Ascending aorta (tissue), 2 donors: ENCODE measurements at places on chromosomes 6 and 20.
A peak's percentile ranks its signal among the peaks of the same experiment; 100 is the strongest.

GRCh38 chr6:53811082-53811481, 16.3 kb downstream of the LRRC1 start:
- no peaks in the 10 kb centered on the region for H3K36me3 ChIP-seq
- no peaks in the 10 kb centered on the region for H3K4me1 ChIP-seq
- DNase-seq, result no peak

DNA sequence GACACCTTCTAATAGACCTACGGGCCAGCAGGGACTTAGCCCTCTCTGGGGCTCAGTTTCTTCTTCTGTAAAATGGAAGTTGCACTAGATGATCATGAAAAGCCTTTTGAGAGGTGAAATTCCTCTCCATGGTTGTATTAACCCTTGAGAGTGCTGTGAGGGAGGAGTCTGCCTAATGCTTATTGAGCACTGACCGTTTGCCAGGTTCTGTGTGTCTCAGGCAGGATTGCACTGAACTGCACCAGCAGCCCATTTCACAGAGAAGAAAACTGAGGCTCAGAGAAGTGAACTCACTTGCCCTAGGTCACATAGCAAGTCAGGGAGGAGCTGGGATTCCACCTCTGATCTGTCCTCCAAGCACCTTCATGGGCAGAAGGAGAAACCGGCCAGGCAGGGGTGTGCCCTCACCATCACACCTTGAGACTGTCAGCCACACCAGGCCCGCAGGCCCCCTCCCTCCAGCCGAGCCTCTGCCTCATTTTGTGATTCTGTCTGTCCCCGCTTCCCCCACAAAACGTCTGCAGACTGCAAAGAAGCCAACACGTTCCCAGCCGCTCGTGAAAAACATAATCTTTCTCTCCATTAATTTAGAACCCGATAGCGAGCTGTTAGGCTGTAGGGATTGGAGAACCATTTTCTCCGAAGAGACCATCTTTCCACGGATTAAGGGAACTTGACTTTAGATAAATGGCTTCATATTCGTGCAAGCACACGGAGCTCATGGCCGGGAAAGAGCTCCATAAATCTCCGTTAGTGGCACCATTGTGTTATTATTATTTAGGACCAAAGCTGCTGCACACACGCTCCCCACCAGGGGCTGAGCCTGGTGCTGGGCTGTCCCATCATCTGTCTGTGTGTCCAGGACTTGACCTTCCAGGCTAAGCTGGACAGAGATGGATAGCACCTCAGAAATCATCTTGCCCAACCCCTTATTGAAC, 46.0 kb downstream of the KIAA1755 start:
- H3K27me3 ChIP-seq, result no peaks in the 10 kb centered on the region
- H3K4me1 ChIP-seq, result peaks cover 18% of the 10 kb centered on the region
- no peak for DNase-seq
- H3K27ac ChIP-seq, result no peak overlapping the region
- peaks cover 4% of the 10 kb centered on the region for H3K36me3 ChIP-seq
- no peak overlapping the region for H3K4me3 ChIP-seq

DNA sequence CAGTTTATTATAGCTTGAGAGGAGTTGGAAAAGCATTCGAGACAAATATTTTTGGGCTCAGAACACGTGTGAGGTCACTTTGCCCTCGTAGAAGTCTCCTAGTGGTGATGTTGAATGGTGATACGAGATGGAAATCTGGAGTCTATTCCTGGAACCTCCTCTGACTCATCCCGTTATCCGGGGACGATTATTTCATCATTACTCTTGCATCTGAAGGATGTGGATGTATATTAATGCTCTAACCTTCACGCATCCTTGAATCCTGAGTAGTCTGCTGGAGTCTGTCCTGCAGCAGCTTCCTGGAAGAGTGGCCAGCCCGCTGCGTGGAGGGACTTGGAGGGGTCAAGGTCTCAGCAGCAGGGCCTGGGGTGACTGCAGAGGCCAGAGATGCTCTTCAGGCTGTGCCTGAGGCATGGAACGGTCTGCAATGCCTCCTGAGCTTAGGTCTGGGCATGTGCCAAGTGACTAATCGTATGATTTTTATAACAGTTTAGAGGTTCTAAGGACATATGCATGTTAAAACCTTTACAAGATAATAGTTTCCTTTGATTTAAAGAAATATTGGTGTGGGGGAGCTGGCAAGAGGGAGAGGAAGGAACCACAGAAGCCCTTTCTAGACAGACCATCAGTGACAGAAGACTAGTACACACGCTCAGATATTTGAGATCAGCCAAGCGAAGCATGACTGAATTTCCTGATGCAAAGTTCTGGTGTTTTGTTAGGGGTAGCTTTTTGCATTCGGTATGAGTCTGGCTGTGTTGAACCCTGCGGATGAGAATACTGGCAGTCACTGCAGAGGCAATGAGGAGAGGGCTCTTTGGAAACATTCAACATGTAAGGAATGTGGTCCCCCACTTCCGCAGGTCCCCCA, 400.2 kb downstream of the QKI start:
- no peak overlapping the region for H3K27ac ChIP-seq
- H3K4me3 ChIP-seq, result no peak overlapping the region
- H3K4me1 ChIP-seq, result no peaks in the 10 kb centered on the region
- H3K36me3 ChIP-seq, result no peaks in the 10 kb centered on the region
- no peak for DNase-seq
- H3K27me3 ChIP-seq, result no peaks in the 10 kb centered on the region

GRCh38 chr6:161270116-161270515, 3.7 kb downstream of the AGPAT4 start:
- peaks cover 4% of the 10 kb centered on the region for H3K4me1 ChIP-seq
- no peak overlapping the region for H3K27ac ChIP-seq
- no peak overlapping the region for H3K4me3 ChIP-seq
- no peaks in the 10 kb centered on the region for H3K36me3 ChIP-seq
- no peaks in the 10 kb centered on the region for H3K27me3 ChIP-seq

DNA sequence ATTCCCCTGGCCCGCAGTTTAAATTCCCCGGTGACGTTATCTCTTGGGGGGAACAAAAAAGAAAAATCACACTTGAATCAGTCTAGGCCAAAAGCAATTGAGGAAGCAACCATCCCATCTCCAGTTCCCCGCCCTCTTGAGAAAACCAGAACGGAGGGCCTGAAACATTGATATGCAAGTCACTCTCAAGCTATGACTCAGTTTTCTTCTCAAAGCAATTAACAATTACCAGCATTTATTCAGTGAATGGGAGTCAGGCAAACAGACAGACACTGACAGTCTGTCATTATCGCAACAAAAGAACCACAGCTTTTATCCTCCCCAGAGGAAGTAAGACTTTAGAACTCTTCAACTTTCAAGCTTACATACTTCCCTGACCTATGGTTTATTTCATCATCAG, 100.9 kb downstream of the OPRM1 start:
- no peaks in the 10 kb centered on the region for H3K4me1 ChIP-seq
- H3K4me3 ChIP-seq, result no peak overlapping the region
- H3K27ac ChIP-seq, result no peak overlapping the region
- DNase-seq, result no peak
- no peaks in the 10 kb centered on the region for H3K36me3 ChIP-seq

GRCh38 chr6:44104481-44105021, 22.7 kb downstream of the MRPL14 start:
- no peak overlapping the region for H3K4me3 ChIP-seq
- no peaks in the 10 kb centered on the region for H3K27me3 ChIP-seq
- no peaks in the 10 kb centered on the region for H3K4me1 ChIP-seq
- no peak overlapping the region for H3K27ac ChIP-seq

GRCh38 chr6:11538819-11539468, 1.4 kb downstream of the TMEM170B start:
- H3K27me3 ChIP-seq, result no peaks in the 10 kb centered on the region
- peak overlapping the region; percentile 94 for H3K4me3 ChIP-seq
- DNase-seq, result no peak

- H3K4me3 ChIP-seq, result no peak overlapping the region
- DNase-seq, result no peak
- H3K27ac ChIP-seq, result no peak overlapping the region
- no peaks in the 10 kb centered on the region for H3K27me3 ChIP-seq
- no peaks in the 10 kb centered on the region for H3K36me3 ChIP-seq
- no peaks in the 10 kb centered on the region for H3K4me1 ChIP-seq
Measured at GRCh38 chr20:61649860-61650162, 397.8 kb downstream of the CDH4 start.

- no peaks in the 10 kb centered on the region for H3K36me3 ChIP-seq
- H3K27ac ChIP-seq, result peak overlapping the region; percentile 35
- peak; percentile 6 for DNase-seq
- no peaks in the 10 kb centered on the region for H3K27me3 ChIP-seq
- H3K4me3 ChIP-seq, result no peak overlapping the region
Measured at GRCh38 chr6:158033077-158033750, 51.6 kb downstream of the SYNJ2 start.

GRCh38 chr6:38997128-38997761, 51.3 kb upstream of the GLP1R start:
- no peak overlapping the region for H3K27ac ChIP-seq
- no peaks in the 10 kb centered on the region for H3K36me3 ChIP-seq
- DNase-seq, result no peak
- H3K27me3 ChIP-seq, result no peaks in the 10 kb centered on the region

- no peak overlapping the region for H3K27ac ChIP-seq
- H3K36me3 ChIP-seq, result no peaks in the 10 kb centered on the region
- H3K4me1 ChIP-seq, result no peaks in the 10 kb centered on the region
- no peak for DNase-seq
- H3K27me3 ChIP-seq, result no peaks in the 10 kb centered on the region
Measured at GRCh38 chr20:6530254-6530653, 237.2 kb upstream of the BMP2 start.

GRCh38 chr6:357261-357790, 34.2 kb upstream of the IRF4 start:
- H3K4me1 ChIP-seq, result no peaks in the 10 kb centered on the region
- DNase-seq, result no peak
- no peak overlapping the region for H3K27ac ChIP-seq
- H3K36me3 ChIP-seq, result no peaks in the 10 kb centered on the region
- no peaks in the 10 kb centered on the region for H3K27me3 ChIP-seq

GRCh38 chr20:11867291-11867919, 50.3 kb upstream of the BTBD3 start:
- H3K4me3 ChIP-seq, result no peak overlapping the region
- no peaks in the 10 kb centered on the region for H3K36me3 ChIP-seq
- no peak overlapping the region for H3K27ac ChIP-seq

GRCh38 chr6:130183271-130184222, 39.2 kb downstream of the SAMD3 start:
- no peaks in the 10 kb centered on the region for H3K27me3 ChIP-seq
- DNase-seq, result no peak
- no peaks in the 10 kb centered on the region for H3K36me3 ChIP-seq
- H3K4me3 ChIP-seq, result no peak overlapping the region

DNA sequence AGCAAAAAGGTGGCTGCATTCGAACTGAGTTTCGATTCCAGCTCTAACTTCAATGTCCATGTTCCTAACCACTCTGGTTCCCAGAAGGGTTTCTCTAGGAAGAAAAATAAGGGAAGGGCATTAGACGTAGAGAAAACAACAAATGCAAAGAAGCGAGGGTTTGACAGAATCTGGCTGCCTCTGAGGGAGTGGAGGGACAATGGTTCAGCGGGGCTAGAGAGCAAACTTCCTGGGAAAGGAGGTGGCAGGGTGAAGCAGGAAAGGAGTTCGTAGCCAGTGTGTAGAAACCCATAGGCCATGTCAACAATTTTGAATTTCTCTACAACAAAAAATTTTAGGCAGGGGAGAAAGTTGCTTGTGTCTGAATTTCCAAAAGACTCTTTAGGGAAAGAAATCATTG, 14.5 kb upstream of the DNAAF9 start:
- H3K4me1 ChIP-seq, result no peaks in the 10 kb centered on the region
- no peak overlapping the region for H3K27ac ChIP-seq
- H3K36me3 ChIP-seq, result no peaks in the 10 kb centered on the region
- DNase-seq, result no peak

GRCh38 chr6:167588181-167588919, 238.4 kb upstream of the AFDN start:
- DNase-seq, result no peak
- no peak overlapping the region for H3K27ac ChIP-seq
- H3K4me3 ChIP-seq, result no peak overlapping the region
- H3K36me3 ChIP-seq, result no peaks in the 10 kb centered on the region

DNA sequence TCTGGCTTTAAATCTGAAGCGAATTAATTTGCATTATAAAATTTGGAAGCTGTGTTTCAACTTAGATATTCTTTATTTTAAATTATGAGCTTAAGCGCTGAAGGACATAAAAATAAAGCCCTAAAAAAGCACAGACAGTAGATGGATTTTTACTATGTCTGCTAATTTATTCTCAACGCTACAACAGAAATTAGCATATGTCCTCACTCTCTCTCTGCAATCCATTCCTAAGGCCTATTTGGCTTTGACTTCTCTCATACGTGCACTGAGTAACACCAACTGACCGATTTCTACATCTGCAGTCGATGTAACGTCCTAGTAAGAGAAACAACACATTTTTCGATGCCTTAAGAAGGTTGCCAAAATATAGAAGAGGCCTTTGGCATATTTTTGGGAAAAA, 23.7 kb downstream of the HEBP2 start:
- H3K27ac ChIP-seq, result no peak overlapping the region
- H3K36me3 ChIP-seq, result no peaks in the 10 kb centered on the region
- no peak overlapping the region for H3K4me3 ChIP-seq
- no peaks in the 10 kb centered on the region for H3K4me1 ChIP-seq

DNA sequence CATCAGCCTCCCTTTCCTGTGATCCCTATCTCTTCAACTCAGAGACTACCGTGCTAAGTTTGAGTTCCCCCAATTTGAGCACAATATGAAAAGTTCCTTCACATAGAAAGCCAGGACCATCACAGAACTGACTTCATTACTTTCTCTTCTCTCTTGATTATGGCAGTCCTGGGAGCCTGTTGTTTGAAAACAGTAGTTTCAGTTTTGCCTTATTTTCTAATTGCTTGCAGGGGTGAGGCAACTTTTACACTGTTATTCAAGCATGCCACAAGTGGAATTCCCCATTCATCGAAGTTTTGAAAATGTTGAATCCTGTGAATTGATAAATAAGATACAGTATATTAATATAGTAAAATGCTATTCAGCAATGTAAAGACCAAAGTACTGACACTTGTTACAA, 569.7 kb upstream of the MARCKS start:
- H3K27me3 ChIP-seq, result no peaks in the 10 kb centered on the region
- H3K4me1 ChIP-seq, result no peaks in the 10 kb centered on the region
- no peak for DNase-seq
- no peak overlapping the region for H3K4me3 ChIP-seq

DNA sequence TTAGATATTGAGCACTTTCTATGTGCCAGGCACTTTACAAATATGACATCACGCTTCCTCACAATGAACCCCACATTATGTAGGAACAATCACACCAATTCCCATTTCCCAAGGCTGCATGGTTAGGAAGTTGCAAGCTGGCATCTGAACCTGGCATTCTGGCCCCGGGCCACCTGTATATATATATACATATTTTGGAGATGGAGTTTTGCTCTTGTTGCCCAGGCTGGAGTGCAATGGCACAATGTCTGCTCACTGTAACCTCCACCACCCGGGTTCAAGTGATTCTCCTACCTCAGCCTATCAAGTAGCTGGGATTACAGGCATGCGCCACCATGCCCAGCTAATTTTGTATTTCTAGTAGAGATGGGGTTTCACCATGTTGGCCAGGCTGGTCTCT, 30.4 kb downstream of the SRC start:
- H3K4me1 ChIP-seq, result peaks cover 2% of the 10 kb centered on the region
- H3K36me3 ChIP-seq, result no peaks in the 10 kb centered on the region
- DNase-seq, result no peak
- no peaks in the 10 kb centered on the region for H3K27me3 ChIP-seq

- peaks cover under 1% of the 10 kb centered on the region for H3K27me3 ChIP-seq
- H3K36me3 ChIP-seq, result no peaks in the 10 kb centered on the region
- DNase-seq, result no peak
- H3K4me3 ChIP-seq, result no peak overlapping the region
- no peaks in the 10 kb centered on the region for H3K4me1 ChIP-seq
Measured at GRCh38 chr20:63238514-63239125, 2.9 kb downstream of the BIRC7 start.
